ENCODE measurements at places on chromosomes 5 and 9. TPM values are rescaled to one million over a fixed set of nuclear protein-coding genes. Genes with fewer than 3 reads are reported as not detected.

LVRN gene
- 0.95 TPM for total RNA-seq

OR1J2 gene
- not detected for total RNA-seq

FSTL4 gene
- total RNA-seq, result 0.36 TPM

SHISAL2B gene
- total RNA-seq, result not detected

FAM151B gene
- total RNA-seq, result 0.96 TPM

PHYHD1 gene
- total RNA-seq, result 32.9 TPM

TMCO6 gene
- total RNA-seq, result 4.0 TPM

OXCT1 gene
- total RNA-seq, result 22.1 TPM

CA9 gene
- not detected for total RNA-seq

ORM2 gene
- total RNA-seq, result not detected

MYMK gene
- total RNA-seq, result 4.5 TPM

GRCh38 chr5:166062719-166063118 lies 2228.7 kb upstream of the WWC1 start:
- H3K4me3 ChIP-seq, result no peak overlapping the region
- no peak for DNase-seq
- H3K36me3 ChIP-seq, result no peaks in the 10 kb centered on the region
- no peaks in the 10 kb centered on the region for H3K27me3 ChIP-seq
- H3K4me1 ChIP-seq, result no peaks in the 10 kb centered on the region

DNA sequence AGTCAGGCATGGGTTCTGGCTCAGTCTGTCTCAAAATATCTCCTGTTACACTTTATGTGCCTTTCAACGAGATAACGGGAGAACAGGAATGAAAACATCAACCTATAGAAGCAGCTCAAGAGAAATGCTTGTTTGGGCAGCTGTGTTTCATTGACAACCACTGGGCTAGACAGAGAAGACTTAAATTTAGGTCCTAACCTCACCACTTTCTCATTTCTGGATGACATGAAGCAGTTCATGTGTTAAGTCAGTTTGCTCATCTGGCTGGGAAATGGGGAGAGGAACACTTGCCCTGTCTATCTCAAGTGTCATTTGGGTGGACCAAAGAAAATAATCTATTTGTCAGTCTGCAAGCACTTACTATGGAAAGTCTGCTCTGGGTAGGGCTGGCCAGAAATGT lies 66.7 kb upstream of the PCA3 start:
- no peaks in the 10 kb centered on the region for H3K36me3 ChIP-seq
- no peak for DNase-seq
- no peaks in the 10 kb centered on the region for H3K27me3 ChIP-seq
- H3K4me1 ChIP-seq, result no peaks in the 10 kb centered on the region

- H3K27ac ChIP-seq, result no peak within 1 kb of the TSS
- no peaks in the 10 kb centered on the region for H3K4me1 ChIP-seq
- no peak within 1 kb of the TSS for H3K4me3 ChIP-seq
These were observed at the start of gene LIX1 for GRCh38 chr5:97142521-97143254. LIX1 (minus strand) TSS chr5:97142611; CDS start chr5:97142576, 35 bp downstream.

GRCh38 chr9:124377551-124378406 lies 37.5 kb downstream of the PSMB7 start:
- H3K4me3 ChIP-seq, result no peak overlapping the region
- H3K27ac ChIP-seq, result no peak overlapping the region
- H3K27me3 ChIP-seq, result no peaks in the 10 kb centered on the region

DNA sequence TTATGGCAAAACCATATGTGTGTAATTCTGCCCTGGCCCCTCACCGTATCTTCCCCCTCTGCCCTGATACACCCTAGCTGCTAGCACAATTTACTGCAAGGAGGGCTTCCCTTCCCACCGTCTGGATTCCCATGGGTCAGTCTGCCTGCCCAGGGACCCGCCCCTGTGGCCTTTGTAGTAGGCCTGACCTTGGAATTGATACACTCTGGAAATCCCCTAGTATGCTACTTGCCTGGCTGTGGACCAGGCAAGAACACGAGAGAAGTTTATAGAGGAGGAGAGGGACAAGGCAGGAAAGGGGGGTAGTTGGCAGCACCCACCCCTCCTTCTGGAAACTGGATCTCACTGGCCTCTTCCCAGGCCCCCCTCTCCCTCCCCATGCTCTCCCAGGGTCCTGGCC lies 115.8 kb upstream of the CCL21 start:
- H3K27ac ChIP-seq, result no peak overlapping the region
- H3K4me3 ChIP-seq, result no peak overlapping the region
- DNase-seq, result no peak
- no peaks in the 10 kb centered on the region for H3K4me1 ChIP-seq
- peaks cover 3% of the 10 kb centered on the region for H3K27me3 ChIP-seq

GRCh38 chr5:167771571-167771970 lies 519.9 kb upstream of the WWC1 start:
- no peaks in the 10 kb centered on the region for H3K27me3 ChIP-seq
- no peak overlapping the region for H3K4me3 ChIP-seq
- no peak overlapping the region for H3K27ac ChIP-seq
- H3K36me3 ChIP-seq, result no peaks in the 10 kb centered on the region
- no peaks in the 10 kb centered on the region for H3K4me1 ChIP-seq
- no peak for DNase-seq

- H3K4me1 ChIP-seq, result no peaks in the 10 kb centered on the region
- H3K36me3 ChIP-seq, result no peaks in the 10 kb centered on the region
- no peak for DNase-seq
- no peak overlapping the region for H3K27ac ChIP-seq
These were observed 39.2 kb downstream of the DMRT1 start for GRCh38 chr9:880725-881124.

DNA sequence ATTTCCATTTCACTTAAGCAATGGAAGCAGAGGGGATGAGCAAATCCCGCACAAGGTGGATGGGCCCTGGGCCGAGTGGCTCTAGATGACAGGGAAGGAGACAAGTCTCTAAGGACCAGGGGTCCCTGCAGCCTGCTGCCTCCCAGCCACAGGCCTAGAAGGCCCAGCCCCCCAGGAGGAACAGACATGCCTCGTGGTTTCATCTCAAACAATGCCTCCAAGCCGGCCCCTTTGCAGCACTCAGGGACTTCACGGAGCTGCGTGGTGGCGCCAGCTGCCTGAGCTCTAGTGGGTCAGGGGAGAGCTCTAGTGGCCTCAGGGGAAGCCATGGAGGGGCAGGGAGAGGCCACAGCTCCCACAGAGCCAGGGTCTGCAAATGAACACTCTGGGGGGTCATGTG lies 48.8 kb downstream of the HABP4 start:
- no peaks in the 10 kb centered on the region for H3K4me1 ChIP-seq
- no peak overlapping the region for H3K4me3 ChIP-seq
- DNase-seq, result no peak
- no peaks in the 10 kb centered on the region for H3K36me3 ChIP-seq

DNA sequence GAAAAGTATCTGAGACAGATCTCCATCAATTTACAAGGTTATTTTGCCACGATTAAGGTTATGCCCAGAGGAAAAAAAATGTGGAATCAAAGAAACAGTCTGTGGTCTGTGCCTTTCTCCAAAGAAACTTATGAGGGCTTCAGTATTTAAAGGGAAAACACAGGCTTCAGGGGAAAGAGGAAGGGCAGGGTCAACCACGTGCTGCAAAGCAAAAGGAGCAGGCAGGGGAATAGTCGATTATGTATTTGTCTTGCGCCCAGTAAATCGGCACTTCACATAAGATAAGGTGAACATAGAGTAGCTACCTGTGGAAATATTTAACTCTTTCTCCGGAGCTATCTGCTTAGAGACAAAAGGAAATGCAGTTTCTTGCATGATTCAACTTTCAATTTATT lies 343.7 kb downstream of the RAB3C start:
- H3K36me3 ChIP-seq, result no peaks in the 10 kb centered on the region
- no peak for DNase-seq
- H3K4me1 ChIP-seq, result peaks cover 35% of the 10 kb centered on the region
- H3K4me3 ChIP-seq, result no peak overlapping the region
- no peak overlapping the region for H3K27ac ChIP-seq
- H3K27me3 ChIP-seq, result no peaks in the 10 kb centered on the region

DNA sequence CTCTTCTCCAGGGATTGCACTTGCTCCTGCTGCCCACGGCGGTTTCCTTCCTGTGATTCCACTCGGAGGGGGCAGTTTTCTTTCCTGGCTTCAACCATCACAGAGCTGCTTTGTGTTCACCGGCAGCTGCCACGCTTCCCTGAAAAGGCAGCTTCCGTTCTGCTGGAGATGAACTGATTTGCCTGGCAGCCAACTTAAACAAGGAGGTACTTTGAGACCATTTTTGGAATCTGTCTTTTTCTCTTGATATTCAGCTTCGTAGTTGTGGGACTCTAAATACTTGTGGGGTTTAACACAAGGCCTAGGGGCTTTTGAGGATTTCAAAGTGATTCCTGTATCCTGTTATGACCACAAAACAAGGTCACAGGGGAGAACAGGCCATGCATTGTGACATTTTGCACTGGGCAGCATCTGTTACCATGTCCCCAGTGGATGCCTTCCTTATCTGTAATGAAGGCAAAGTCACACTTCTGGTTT lies 192.0 kb downstream of the MTRR start:
- no peak overlapping the region for H3K4me3 ChIP-seq
- DNase-seq, result no peak
- no peaks in the 10 kb centered on the region for H3K36me3 ChIP-seq
- H3K27me3 ChIP-seq, result no peaks in the 10 kb centered on the region
- no peaks in the 10 kb centered on the region for H3K4me1 ChIP-seq

DNA sequence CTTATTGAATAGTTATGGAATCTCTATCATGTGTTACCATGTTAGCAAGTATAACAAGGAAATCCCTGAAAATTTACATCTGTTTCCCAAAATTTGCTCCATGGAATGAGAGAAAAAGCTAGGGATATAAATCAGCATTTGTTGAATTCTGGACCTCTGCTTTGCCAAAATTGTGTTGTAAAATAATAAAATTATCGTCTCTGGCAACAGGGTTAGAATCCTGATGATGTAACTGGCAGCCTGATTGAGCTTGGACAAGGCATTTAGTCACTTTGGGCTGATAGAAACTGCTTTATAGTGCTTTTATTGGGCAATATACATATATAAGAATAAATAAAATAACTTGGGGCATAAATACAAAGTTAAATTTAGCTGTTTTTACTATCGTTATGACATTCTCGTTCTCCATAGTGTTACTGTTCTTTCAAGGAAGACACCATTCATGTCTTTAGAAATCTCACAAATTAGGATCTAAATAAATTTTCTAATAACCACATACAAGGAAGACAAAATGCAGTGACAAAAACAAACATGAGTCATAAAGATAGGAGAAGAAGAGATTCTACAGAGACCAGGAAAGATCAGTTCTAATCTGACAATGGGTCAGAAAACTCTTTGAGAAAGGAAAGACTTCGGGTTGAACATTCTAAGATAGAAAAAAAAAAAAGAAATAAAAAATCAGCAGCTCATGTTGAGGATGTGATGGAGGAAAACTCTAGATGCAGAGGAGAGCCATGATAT lies 145.0 kb upstream of the CDH10 start:
- DNase-seq, result no peak
- H3K27me3 ChIP-seq, result no peaks in the 10 kb centered on the region
- no peak overlapping the region for H3K27ac ChIP-seq
- no peak overlapping the region for H3K4me3 ChIP-seq
- no peaks in the 10 kb centered on the region for H3K4me1 ChIP-seq

GRCh38 chr9:81417299-81417675 lies 272.1 kb downstream of the TLE1 start:
- no peak overlapping the region for H3K4me3 ChIP-seq
- H3K4me1 ChIP-seq, result peaks cover 22% of the 10 kb centered on the region
- H3K27me3 ChIP-seq, result no peaks in the 10 kb centered on the region
- H3K27ac ChIP-seq, result peak overlapping the region; percentile 81

- no peak for DNase-seq
- no peak overlapping the region for H3K27ac ChIP-seq
- H3K4me3 ChIP-seq, result no peak overlapping the region
- no peaks in the 10 kb centered on the region for H3K4me1 ChIP-seq
- H3K27me3 ChIP-seq, result no peaks in the 10 kb centered on the region
- peaks cover 97% of the 10 kb centered on the region for H3K36me3 ChIP-seq
These were observed 44.3 kb downstream of the SMARCA2 start for GRCh38 chr9:2059274-2059929.

GRCh38 chr9:91047993-91048607 lies 246.5 kb downstream of the SYK start:
- no peak for DNase-seq
- peak overlapping the region; percentile 7 for H3K27ac ChIP-seq
- no peaks in the 10 kb centered on the region for H3K4me1 ChIP-seq
- no peaks in the 10 kb centered on the region for H3K36me3 ChIP-seq
- no peaks in the 10 kb centered on the region for H3K27me3 ChIP-seq
- H3K4me3 ChIP-seq, result no peak overlapping the region

- H3K27me3 ChIP-seq, result no peaks in the 10 kb centered on the region
- H3K36me3 ChIP-seq, result no peaks in the 10 kb centered on the region
- H3K4me1 ChIP-seq, result peaks cover 85% of the 10 kb centered on the region
- H3K4me3 ChIP-seq, result peak overlapping the region; percentile 49
- peak overlapping the region; percentile 89 for H3K27ac ChIP-seq
- no peak for DNase-seq
These were observed 1.5 kb downstream of the SYNPO start for GRCh38 chr5:150641824-150642566.

DNA sequence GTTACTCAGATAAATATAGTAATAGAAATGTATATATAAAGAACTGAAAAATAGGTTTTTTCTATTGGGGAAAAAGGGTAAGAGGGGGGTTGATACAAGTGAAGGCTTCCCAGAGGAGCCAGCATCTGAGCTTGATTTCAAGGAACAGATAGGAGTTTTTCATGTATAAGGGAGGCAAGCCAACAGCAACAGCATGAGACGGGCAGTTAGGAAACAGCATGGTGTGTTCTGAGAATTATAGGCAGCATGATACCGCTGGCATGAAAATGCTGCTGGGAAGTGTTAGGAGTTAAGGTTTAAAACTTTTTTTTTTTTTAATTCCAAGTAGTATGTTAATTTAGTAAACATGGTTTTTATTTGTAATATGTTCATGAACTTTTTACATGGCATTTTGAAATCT lies 9.7 kb downstream of the CDC37L1 start:
- peaks cover 3% of the 10 kb centered on the region for H3K36me3 ChIP-seq
- peaks cover 62% of the 10 kb centered on the region for H3K4me1 ChIP-seq
- no peaks in the 10 kb centered on the region for H3K27me3 ChIP-seq
- H3K27ac ChIP-seq, result peak overlapping the region; percentile 55
- DNase-seq, result no peak

- no peak overlapping the region for H3K27ac ChIP-seq
- no peak overlapping the region for H3K4me3 ChIP-seq
- no peaks in the 10 kb centered on the region for H3K4me1 ChIP-seq
These were observed 118.3 kb upstream of the MINAR2 start for GRCh38 chr5:129629575-129629974.

- H3K4me3 ChIP-seq, result no peak overlapping the region
- H3K36me3 ChIP-seq, result no peaks in the 10 kb centered on the region
- no peak overlapping the region for H3K27ac ChIP-seq
- H3K27me3 ChIP-seq, result no peaks in the 10 kb centered on the region
- H3K4me1 ChIP-seq, result no peaks in the 10 kb centered on the region
- no peak for DNase-seq
These were observed 23.1 kb upstream of the PLPP6 start for GRCh38 chr9:4638968-4639367.

DNA sequence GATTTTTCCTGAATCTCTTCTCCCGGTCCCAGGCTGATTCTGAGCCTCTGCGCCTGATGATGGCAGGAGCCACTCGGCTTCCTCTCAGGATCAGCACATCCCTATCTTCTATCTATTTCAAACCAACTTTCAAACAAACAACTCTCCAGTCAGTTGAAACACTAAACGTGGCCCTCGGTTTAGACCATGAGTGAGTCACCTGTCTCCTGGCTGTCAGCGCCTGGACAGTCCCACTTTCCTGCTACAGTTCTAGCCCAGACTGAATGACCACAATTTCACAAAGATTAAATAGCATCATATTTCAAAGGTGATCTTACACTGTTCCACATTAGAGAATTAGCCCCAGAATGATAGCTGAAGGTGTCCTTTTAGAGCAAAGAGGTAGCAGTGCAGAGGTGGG lies 6.2 kb downstream of the SLC6A19 start:
- peaks cover 8% of the 10 kb centered on the region for H3K27me3 ChIP-seq
- H3K4me1 ChIP-seq, result no peaks in the 10 kb centered on the region
- no peak overlapping the region for H3K27ac ChIP-seq
- no peak overlapping the region for H3K4me3 ChIP-seq
- no peaks in the 10 kb centered on the region for H3K36me3 ChIP-seq
- DNase-seq, result no peak
